ENCODE measurements at places on chromosomes 2 and 18.

DNA sequence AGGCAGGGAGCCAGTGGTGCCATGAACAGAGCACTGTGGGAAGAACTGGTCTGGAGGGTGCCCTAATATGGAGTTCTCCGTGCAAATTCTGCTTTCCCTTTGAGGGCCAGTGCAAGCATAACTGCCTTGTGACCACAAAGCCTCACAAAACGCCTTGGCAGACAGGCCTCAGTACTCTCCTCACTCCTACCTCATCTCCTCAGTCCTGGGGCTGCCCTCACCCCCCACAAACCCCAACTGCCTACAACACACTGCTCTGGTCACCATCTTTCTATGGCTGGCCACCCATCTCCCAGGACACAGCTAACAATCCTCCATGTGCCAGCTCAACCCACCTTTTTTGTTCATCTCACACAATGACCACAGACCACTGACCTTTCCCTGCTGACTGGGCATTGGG lies 8.9 kb downstream of the COX5B start:
- no peak for DNase-seq

DNA sequence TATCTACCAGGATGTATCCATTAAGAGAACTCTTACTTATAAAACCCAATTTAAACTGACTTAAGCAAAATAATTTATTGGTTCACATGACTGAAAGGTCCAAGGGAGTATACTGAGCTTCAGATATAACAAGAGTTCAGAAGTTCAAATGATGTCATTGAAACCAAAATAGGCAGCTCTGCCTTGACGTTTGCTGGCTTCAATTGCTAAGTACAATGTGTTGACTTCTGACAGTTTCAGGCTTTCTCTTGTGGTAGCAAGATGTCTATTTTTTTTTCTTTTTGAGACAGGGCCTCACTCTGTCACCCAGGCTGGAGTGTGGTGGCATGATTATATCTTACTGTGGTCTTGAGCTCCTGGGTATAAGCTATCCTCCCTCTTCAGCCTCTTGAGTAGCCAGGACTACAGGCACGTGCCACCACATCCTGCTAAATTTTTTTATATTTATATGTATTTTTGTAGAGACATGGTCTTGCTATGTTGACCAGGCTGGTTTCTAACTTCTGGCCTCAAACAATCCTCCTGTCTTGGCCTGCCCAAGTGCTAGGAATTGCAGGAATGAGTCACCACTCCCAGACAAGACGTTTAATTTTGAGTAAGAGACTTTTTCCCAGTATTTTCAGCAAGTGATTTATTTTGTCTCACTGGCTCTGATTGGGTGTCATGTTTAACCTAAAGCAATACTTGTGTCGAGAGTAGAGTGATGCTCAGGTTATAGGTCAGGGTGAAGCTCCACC lies 184.8 kb downstream of the NR4A2 start:
- no peak for DNase-seq

- DNase-seq: no peak
Observed at GRCh38 chr2:63763391-63763941, 78.2 kb upstream of the UGP2 start.

DNA sequence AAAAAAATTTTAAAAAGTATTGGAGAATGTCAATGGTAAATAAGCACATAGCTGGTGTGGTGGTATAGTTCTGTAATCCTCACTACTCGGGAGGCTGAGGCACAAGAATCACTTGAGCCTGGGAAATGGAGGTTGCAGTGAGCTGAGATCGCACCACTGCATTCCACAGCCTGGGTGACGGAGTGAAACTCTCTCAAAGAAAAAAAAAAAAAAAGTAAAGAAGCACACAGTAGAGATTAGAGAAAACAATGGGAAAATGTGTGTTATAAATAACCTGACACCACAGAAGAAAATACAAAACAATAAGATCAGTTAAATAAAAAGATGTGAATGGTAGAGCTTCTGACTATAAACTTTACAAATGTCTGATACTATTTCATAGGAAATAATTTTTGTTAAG lies 163.7 kb upstream of the WDSUB1 start:
- no peak for DNase-seq

DNA sequence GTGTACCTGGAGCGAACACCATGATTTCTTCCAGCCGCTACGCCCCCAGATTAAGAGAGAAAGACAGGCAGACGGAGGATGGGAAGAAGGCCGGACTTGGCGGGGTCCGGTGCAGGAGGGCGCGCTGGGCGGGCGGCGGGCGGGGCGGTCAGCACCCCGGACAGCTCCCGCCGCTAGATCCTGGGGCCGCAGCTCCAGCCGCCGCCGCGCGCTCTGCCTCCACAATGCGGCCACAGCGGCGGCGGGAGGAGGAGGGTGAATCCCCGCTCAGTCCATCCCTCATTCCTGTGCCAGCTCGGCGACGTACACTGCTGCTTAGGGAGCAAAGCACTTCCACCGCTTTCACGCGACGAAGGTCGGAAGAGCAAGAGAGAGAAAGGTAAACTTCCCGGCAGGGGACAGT lies at the start of gene AKAIN1:
TSS of gene AKAIN1 (minus strand) at position 226 of the 403 bp plus-strand sequence. CDS start at position 22, 204 bp downstream.
- DNase-seq: no peak

- DNase-seq: no peak
Observed at GRCh38 chr2:175169191-175169590, 1.2 kb upstream of the ATF2 start.

DNA sequence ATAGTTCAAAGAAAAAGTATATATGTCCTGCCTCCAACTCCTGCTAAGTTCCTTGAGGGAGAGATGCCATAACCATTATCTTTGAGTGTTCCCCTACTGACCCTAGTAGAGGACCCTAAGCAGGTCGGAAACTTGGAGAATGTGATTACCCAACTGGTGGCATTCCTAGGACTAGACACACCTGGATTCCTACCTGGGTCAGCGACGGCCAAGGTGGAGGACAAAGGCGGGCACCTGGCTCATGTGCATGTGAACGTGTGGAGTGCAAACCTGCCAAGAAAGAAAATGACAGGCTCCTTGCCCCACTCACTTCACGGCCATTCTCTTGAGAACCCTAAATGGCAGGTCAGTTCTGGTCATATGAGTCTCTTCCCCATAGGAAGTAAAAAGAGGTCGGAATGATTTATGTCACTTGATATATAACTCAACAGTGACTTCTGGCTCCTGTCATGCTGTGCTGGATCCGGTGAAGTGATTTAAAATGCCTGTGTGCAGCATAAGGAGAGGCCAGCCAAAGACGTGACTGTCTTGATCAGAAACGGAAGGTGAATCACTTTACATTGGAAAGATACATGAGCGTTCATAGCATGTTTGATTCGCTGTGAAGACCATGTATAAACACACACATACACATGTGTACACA lies 371.6 kb downstream of the EIPR1 start:
- DNase-seq: no peak

GRCh38 chr2:233832869-233833311 lies 21.4 kb downstream of the HJURP start:
- no peak for DNase-seq

GRCh38 chr2:29155578-29155977 lies 40.4 kb downstream of the CLIP4 start:
- DNase-seq: no peak

DNA sequence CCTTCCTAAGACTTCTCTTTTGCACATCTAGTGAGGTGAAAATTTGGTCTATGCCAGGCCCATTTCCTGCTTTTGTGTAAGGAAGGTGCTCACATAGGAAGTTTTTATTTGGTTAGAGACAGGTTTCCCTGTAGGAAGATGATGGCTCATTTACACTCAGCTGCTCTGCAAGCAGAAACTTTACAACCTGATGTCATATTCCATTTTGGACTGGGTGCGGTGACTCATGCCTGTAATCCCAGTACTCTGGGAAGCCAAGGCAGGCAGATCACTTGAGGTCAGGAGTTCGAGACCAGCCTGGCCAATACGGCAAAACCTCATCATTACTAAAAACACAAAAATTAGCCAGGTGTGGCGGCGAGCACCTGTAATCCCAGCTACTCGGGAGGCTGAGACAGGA lies 35.8 kb downstream of the CASP10 start:
- DNase-seq: no peak

DNA sequence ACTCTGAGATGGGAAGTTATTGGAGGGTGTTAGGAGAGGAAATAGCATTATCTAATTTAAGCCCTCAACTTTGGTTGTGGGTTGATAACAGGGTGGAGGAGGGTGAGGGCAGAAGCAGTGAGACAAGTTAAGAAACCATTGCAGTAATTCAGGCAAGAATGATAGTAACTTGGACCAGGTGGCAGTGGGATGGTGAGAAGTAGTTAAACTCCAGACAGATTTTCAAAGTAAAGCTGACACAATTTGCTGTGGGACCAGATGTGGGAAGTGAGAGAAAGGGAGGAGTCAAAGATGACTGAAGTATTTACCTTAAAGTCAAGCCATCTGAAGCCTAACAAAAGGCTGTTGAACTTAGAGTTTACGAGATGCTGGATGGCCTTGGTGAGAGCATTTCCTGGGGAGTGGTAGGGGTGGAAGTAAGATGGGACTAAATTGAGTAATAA lies 163.2 kb upstream of the KLF7 start:
- DNase-seq: no peak

- DNase-seq: no peak
Observed at GRCh38 chr2:216425008-216425787, 12.9 kb downstream of the SMARCAL1 start.

- no peak for DNase-seq
Observed at GRCh38 chr18:70116949-70117348, 88.5 kb downstream of the RTTN start.

GRCh38 chr2:60104514-60105505 lies 448.6 kb downstream of the BCL11A start:
- no peak for DNase-seq

DNA sequence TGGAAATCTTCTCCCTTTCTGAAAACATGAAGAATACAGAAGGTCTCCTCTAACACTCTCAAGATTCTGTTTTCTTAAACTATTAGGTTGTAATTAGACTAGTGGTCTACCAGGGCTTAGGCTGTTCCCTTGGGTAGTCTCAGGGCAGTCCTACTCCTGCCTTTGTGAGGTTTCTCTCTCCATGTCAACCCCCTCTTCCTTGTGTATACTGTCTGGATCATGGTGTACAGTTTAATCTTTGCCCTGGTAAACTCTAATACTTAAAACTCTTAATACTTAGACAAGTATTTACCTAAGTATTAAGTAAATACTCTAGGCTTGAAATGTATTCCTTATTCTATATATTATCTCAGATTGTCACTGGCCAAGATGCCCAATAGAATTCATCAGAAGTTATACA lies 480.3 kb upstream of the TNP1 start:
- no peak for DNase-seq

DNA sequence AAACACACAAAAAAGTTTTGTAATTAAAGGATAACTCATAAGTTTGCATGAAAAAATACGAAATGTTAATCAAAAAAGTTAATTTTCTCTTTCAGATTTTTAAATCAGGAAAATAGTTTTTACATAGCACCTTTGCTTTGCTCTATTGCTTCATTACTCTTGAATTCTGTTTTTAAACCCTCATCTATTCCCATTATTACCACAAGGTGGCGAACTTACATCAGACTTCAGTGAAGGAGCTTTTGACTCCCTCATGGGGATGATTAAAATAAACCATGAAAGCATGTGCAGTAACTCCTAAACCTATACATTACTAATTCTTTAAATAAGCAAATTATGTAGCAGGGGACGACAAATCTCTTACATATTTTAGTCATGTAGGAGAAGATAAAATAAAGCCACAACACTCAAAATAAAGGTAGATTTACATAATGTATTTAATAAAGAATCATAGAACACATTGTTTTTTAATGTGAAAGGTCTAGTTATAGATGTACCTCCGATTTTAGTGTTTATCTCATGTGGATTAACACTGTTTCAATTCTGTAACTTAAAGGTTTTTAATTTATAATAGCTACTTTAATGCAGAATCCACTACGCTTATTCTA lies 105.2 kb downstream of the NETO1 start:
- no peak for DNase-seq

- DNase-seq: no peak
Observed at GRCh38 chr2:133774654-133775015, 206.4 kb upstream of the NCKAP5 start.

Measured in esophagus squamous epithelium (tissue), 5 donors.